Activated CD8-positive, alpha-beta memory T cell treated with anti-CD3 and anti-CD28 coated beads for 1 hour (primary cell): ENCODE measurements at places on chromosomes 3 and 15.

DNA sequence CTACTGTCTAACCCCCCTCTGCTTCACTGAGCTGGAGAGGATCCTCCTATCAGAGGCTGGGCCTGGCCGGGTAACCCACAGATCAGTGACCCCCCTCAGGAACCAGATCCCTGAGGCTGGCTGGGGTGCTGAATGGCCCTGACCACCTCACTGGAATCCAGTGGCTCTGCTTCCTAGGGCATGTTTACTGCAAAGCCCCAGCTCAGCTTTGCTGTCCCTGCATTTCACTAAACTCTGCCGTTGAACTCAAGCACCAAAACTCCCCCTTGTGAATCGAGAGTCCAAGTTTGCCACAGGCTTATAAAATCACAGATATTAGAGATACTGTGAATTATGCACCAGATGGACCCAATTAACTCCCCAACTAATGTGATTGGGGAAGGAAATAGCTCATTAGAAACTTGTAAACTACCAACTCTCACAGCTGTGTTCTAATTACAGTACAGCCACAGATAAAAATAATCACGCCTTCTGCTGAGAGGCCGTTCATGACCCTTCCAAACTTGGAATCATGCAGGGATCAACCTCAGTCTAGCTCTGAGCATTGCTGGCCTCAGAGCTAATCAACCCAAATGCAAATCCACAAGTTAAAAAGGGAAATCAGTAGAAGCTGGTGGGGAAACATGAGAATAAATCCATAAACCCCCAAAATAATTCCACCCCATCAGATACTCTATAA lies 47.0 kb downstream of the OCA2 start:
- DNase-seq = no peak

DNA sequence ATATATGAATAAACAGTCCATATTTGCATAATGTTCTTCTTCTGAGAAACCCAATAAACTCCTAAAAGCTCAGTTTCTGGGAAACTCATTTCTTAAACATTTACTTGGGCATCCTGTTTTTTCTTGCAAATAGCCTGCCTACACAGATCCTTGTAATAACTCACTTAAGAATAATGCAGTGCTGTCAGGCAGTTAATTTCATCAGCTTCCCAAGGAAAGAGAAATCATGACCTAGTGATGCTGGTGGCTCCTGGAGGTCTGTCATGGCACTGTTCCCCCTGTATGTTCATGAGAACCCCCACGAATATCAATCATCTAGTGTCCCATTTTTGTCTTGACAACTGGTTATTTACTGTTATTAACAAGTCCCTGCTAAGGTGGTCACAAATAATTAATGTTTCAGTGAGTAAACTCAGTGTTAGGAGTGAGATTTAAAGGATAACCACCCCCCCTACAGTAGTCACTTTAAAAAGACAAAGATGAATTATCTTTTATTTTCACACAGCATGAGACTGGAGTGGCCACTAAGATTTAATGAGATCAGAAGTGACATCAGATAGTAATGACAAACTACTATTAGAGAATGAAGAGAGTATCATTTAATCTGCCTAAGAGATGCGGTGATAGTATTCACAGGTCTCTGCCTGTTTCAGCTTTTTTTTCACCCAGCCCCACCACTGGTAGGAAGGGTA lies 279.5 kb upstream of the NECTIN3 start:
- DNase-seq = no peak

DNA sequence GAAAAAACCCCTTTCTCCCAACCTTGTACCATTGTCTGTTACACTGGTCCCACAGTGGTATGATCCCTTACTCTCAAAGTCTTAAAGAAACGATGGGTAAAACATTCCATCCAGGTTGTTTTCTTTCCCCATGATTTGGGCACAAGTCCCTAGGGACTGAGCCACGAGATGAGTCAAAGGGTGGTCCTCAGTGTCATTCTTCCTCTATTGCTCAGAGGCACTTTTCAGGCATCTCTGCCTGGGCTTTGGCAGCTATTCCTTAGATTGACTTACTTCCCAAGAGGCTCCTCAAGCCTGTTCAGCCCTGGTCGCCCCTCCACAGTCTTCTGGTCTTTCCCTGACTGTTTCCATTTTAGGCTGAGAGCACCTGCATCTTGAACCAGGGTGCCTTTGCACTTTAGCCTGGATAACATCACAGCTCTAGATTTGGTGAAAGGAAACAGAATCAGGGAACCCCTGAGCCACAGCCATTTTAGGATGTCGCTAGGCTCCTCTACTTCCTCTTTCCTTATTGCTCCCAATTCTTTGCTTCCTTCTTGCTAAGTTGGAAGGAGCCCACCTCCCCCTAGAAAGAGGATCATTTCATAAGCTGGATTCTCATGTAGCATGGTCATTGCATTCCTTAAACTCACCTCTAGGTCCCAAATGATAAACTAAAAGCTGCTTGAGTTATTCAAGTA lies 131.0 kb upstream of the TPRG1 start:
- DNase-seq = no peak

- DNase-seq = no peak
Measured at GRCh38 chr15:38883987-38884386, 319.4 kb upstream of the RASGRP1 start.

- DNase-seq = no peak
Measured at GRCh38 chr15:38536201-38536676, 28.4 kb downstream of the RASGRP1 start.

- DNase-seq = no peak
Measured at GRCh38 chr3:160464321-160464720, 14.7 kb upstream of the TRIM59 start.

- no peak for DNase-seq
Measured at GRCh38 chr3:120449701-120450599, 842 bp downstream of the FSTL1 start.
